Activated CD4-positive, alpha-beta memory T cell treated with anti-CD3 and anti-CD28 coated beads, Interleukin-2, amount 10 ng/mL, durations not matched to agents 7 days and 5 days (primary cell): ENCODE measurements at places on chromosomes 6 and 20. TPM values are rescaled to one million over a fixed set of nuclear protein-coding genes. Genes with fewer than 3 reads are reported as not detected.

The TINAG gene
- total RNA-seq = not detected

The PRDM1 gene
- total RNA-seq = 115 TPM

The ZBTB9 gene
- 6.9 TPM for total RNA-seq

The LBP gene
- total RNA-seq = not detected

The LZTS3 gene
- 0.90 TPM for total RNA-seq

The GOPC gene
- 22.9 TPM for total RNA-seq

The ZDHHC14 gene
- 8.1 TPM for total RNA-seq

The FNDC1 gene
- total RNA-seq = not detected

The EDEM2 gene
- total RNA-seq = 29.7 TPM

The MLN gene
- not detected for total RNA-seq

The DEF6 gene
- 215 TPM for total RNA-seq

The IRF4 gene
- 171 TPM for total RNA-seq

The CCN5 gene
- total RNA-seq = not detected

The BMP6 gene
- total RNA-seq = not detected

The OXT gene
- not detected for total RNA-seq

The PCK1 gene
- total RNA-seq = not detected

The HLA-DOA gene
- total RNA-seq = 4.1 TPM

The C6orf52 gene
- total RNA-seq = 1.6 TPM

The SLC22A16 gene
- total RNA-seq = not detected

The B3GAT2 gene
- total RNA-seq = 0.05 TPM

The HEBP2 gene
- total RNA-seq = 69.5 TPM

The WFDC11 gene
- not detected for total RNA-seq

The TTK gene
- 35.9 TPM for total RNA-seq

The GTSF1L gene
- total RNA-seq = not detected

The MYBL2 gene
- 76.6 TPM for total RNA-seq

The PPP1R14C gene
- 0.10 TPM for total RNA-seq

The TCP11 gene
- total RNA-seq = not detected

The RBM39 gene
- total RNA-seq = 318 TPM

The ADGRF4 gene
- total RNA-seq = not detected

The CYP39A1 gene
- not detected for total RNA-seq

The SAMD3 gene
- 70.5 TPM for total RNA-seq

The GNMT gene
- 0.60 TPM for total RNA-seq

The STX7 gene
- total RNA-seq = 19.9 TPM

The SNX21 gene
- 0.91 TPM for total RNA-seq

The HAO1 gene
- total RNA-seq = not detected

The EYS gene
- not detected for total RNA-seq

The PCSK2 gene
- not detected for total RNA-seq

The LRRN4 gene
- total RNA-seq = not detected

The MTRF1L gene
- total RNA-seq = 20.8 TPM

The TMEM74B gene
- total RNA-seq = 1.8 TPM

The C20orf202 gene
- not detected for total RNA-seq

The CCN6 gene
- not detected for total RNA-seq

The GHRH gene
- total RNA-seq = not detected

The UBE3D gene
- 4.8 TPM for total RNA-seq

The ANGPT4 gene
- not detected for total RNA-seq

The OVOL2 gene
- not detected for total RNA-seq

The CYP21A2 gene
- 0.23 TPM for total RNA-seq

The SMOC2 gene
- total RNA-seq = not detected

The SCRT2 gene
- not detected for total RNA-seq

The TRIM31 gene
- not detected for total RNA-seq

The SLC22A3 gene
- total RNA-seq = not detected

The DSP gene
- total RNA-seq = 0.15 TPM

The SNHG17 gene
- total RNA-seq = 30.1 TPM

The REV3L gene
- total RNA-seq = 19.8 TPM
